ENCODE measurements at places on chromosomes 12 and 14.

- no peak for DNase-seq
Measured at GRCh38 chr14:75231320-75231719, 47.3 kb upstream of the FOS start.

DNA sequence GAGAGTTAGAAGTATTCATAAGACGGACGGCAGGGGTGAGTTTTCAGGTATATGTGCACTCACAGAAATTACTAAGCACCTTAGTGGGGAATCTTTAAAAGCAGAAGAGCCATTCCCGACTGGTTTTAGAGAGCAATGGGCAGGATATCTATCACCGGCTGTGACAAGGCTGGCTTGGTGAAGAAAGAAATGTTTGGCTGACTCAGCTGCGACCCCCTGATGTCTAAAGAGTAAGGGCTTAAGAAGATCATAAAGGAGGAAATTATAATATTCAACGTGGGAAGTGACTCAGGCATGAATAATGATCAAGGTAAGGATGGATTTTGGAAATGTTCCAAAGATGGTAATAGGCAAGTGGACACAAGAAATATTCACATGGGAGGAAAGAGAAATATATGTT, 407.6 kb downstream of the TMEM132D start:
- no peak for DNase-seq

- no peak for DNase-seq
Measured at GRCh38 chr14:50619569-50620141, 48.5 kb downstream of the SAV1 start.

- no peak for DNase-seq
Measured at GRCh38 chr12:82319276-82319675, 38.9 kb downstream of the CCDC59 start.

DNA sequence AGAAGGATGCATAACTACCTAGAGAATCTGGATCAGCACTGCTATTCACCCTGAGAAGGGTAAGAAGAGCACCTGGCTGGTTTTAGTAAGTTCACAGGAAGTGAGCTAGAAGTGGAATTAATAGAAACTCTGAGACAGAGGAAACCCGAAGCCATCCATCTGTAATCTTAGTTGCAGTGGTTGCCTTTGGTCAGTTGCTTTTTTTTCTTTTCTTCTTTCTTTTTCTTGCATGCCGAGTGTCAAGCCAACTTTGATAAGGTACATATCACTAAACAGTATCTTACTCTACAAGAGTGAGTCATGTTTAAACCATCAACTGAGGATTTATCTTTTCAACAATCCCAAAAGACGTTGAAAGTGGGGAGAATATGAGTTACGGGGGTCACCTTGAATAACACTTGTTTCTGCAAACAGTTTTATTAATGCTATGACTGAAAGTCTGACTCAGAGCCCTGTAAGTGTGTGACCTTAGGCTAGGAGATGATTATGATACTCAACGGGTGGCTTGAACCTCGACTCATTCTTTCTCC, 26.7 kb downstream of the C12orf75 start:
- DNase-seq: no peak

- no peak for DNase-seq
Measured at GRCh38 chr12:24838531-24838950, 110.4 kb downstream of the BCAT1 start.

DNA sequence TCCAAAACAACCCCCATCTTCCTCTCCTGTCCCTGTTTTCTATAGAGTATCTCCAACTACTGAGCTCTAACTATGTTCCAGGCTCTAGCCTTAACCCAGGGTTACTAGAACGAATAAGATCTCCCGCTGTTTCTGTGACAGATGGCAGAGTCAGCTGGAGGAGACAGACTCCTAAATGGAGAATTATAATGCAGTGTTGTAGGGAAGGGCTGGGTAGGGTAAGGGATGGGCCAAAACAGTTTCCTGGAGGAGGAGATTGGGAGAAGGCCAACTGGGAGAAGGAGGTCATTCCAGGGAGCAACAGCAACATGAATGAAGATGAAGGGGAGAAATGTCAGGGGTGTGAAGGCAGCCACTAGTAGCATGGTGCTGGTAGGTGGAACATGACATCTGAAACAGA, 73.4 kb upstream of the ANO4 start:
- DNase-seq: no peak

DNA sequence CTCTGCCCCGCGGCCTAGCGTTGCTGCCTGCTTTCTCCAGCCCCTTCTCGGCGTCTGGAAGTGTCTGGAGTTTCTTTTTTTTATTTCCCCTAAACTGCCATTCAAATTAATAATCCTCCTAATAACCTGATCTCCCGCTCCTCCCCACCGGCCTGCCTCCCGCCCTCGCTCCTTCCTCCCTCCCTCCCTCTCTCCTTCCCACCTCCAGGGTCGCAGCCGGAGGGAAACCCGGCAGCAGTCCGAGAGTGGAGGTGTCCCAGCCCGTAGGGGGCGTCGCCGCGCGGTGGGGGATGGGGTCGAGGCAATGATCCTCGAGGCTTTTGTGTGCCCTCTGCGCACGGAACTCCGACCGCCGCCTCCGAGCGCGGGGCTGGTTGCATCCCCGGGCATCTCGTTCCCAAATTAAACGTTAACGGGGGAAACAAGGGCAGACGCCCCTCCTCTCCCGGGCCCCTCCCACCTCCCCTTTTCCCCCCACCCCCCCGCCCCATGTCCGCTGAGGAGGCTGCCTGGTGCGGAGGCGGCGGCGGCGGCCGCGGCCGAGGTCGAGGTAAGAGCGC, 1.0 kb upstream of the SOCS2 start:
- peak; percentile 50 for DNase-seq

DNA sequence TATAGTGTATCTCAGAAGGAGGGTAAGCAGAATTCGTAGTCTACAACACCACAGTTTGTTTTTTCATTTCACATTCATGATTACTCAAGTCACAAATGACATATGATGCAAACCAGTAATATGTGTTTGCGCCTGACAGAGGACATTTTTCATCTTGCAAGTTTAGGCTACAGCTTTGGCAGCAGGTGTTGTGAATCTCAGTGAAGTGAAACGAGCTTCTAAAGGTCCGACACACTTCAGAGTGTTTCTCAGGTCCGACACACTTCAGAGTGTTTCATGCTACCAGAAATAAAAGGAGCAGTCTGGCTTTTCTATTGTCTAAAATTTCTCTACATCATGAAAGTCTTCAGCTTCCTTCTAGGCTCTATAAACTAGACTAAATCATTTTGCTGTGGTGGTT, 22.7 kb downstream of the CLEC14A start:
- DNase-seq: no peak

- no peak for DNase-seq
Measured at GRCh38 chr14:75561013-75561432, 17.4 kb upstream of the FLVCR2 start.

DNA sequence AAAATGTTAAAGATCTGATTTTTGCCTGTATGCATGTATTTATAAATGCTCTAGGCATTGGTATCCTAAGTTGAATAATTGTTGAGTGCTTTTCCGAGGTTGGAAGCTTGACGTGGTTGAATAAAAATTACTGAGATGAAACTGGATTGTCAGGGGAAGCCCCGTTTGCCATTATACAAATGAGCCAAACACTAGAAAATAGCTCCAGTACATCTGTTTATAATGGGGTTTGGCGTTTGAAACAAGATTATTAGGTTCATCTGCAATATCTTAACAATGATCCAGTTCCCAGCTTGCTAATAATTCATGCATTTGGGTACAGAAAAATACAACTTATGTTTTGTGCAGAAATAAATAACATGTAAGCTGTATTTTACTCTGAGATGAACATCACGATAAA, 789.6 kb downstream of the GALC start:
- DNase-seq: no peak

DNA sequence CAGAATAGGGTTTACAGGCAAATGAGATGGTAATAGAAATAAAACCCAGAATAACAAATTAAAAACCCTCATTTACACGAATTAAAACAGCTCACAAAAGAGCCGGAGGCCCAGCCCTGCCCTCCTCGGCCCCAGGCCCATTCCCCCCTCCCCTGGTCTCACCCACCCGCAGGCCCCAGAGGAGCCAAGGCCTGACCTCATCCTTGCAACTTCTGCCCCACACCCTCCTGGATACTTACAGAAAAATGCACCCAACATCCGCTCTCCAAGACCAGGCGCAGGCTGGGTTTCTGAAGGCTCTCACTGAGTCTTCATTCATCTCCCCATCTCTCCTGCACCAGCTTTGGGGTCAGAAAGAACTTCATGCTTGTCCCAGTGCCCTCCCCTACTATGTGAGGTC, 16.2 kb upstream of the VSX2 start:
- no peak for DNase-seq

DNA sequence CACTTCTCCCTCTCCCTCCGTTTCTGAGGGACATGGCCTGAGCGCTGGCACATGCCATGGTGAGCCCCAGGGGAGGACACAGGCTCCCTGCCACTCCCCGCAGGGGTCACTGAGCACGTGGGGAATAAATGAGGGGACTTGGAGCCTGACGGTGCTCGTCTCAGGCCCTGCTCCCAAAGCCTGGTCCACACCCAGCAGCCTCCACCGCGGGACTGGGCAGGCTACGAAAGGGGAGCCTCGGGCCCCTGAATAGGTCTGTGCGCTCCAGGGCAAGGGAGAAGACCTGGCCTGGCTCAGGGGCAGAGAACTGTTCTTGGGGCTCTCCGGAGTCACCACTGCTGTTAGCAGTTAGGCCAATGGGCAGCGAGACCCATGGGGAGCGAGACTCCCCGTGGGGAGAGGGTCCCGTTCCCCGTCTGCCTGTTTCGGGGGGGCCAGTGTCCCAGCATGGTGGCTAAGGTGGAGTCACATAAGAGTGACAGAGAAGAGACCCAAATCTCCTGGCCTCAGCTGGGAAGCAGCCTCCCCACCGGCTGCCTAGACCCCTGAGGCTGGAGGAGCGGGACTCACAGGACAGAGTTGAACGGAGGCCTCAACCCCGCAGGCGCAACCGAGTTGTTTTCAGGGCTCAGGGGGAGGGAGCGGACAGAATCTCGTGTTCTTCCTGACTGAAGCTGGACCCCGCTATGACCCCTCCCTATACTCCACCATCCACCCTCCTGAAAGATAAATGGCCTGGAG, 329.8 kb upstream of the SFSWAP start:
- no peak for DNase-seq

DNA sequence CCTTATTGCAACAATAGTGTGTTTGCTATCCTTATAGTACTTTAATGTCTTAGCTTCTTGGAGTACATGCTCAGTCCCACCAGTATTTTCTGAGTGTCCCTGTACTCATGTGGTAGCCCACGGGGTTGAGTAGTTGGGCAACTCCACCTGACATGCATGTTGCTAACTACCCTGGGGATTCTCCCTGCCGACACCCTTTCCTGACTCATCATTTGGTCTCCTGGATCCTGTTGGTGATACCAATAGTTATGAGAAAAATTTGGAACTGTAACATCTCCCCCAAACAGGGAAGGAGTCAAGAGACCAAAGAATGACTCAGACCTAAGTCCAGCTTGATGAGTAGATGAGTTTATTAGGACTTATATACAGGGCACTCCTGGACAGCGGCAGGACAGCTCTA, 101.6 kb downstream of the BRMS1L start:
- DNase-seq: no peak

- DNase-seq: no peak
Measured at GRCh38 chr12:80805106-80805505, 88.4 kb downstream of the MYF5 start.

- DNase-seq: no peak
Measured at GRCh38 chr12:57760347-57760982, 5.6 kb downstream of the MARCHF9 start.

DNA sequence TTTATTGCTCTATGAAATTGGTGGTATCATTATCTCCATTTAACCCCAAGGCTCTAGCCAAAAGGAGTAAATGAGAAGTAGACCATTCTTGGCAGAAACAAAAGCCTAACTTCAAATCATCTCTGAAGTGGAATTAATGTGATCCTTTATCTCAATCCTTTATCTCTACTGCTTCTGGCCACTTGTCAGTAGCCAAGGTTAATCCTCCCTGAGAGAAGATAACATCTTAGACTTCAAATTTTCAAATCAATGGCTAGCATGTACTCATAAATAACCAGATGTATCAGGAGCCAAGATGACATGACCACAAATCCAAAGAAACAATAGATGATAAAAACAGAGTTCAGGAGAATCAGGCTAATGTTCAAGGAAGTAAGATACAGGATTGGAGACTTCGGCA, 123.1 kb upstream of the RASSF8 start:
- no peak for DNase-seq

DNA sequence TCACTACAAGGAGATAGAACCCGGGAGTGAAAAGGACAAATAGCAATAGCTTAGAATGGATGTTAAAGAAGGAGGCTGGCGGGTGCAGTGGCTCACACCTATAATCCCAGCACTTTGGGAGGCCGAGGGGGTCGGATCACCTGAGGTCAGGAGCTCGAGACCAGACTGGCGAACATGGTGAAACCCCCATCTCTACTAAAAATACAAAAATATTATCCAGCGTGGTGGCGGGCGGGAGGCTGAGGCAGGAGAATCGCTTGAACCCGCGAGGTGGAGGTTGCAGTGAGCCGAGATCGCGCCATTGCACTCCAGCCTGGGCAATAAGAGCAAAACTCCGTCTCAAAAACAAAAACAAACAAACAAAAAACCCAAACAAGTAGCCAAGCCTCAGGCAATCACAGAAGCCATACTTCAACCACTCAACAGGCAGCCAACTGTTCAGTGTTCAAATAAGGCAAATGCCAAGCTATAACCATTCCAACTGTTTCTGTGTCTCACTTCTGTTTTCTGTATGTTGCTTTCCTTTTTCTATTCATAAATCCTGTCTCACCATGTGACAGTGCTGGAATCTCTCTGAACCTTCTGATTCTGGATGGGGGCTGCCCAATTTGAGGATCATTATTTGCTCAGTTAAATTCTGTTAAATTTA, 3.9 kb upstream of the SPTLC2 start:
- DNase-seq: no peak

- DNase-seq: no peak
Measured at GRCh38 chr14:91164676-91165075, 50.8 kb downstream of the DGLUCY start.

DNA sequence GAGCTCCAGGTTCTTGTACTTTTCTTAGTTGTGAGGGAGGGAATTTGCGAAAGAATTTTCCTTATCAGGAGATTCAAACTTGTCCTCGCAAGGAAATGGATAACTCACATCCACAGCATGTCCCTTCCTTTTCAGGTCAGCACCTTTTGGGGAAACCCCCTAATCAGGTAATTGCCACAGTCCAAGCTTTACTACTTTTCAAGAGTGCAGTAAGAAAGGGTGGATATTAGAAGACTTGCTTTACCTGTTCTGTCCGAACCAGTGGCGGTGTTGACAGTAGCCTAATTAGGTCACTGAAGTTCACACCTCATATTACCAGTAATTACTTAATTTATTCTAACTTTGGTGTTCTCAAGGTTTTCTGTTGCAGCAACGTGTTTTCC, 6.7 kb upstream of the C12orf50 start:
- DNase-seq: no peak

GRCh38 chr14:98489115-98489514, 782.9 kb downstream of the BCL11B start:
- no peak for DNase-seq
